Astrocyte (in vitro differentiated cells and primary cell): ENCODE measurements at places on chromosomes 7 and 10. TPM values are rescaled to one million over a fixed set of nuclear protein-coding genes. Genes with fewer than 3 reads are reported as not detected.

LYZL2 gene
- not detected in 2 replicates for total RNA-seq

GRCh38 chr7:149869867-149870266 is 3.9 kb upstream of the ATP6V0E2 start:
- no peak for DNase-seq

- DNase-seq: no peak
Measured at GRCh38 chr7:73986158-73986631, 41.8 kb upstream of the ELN start.

DNA sequence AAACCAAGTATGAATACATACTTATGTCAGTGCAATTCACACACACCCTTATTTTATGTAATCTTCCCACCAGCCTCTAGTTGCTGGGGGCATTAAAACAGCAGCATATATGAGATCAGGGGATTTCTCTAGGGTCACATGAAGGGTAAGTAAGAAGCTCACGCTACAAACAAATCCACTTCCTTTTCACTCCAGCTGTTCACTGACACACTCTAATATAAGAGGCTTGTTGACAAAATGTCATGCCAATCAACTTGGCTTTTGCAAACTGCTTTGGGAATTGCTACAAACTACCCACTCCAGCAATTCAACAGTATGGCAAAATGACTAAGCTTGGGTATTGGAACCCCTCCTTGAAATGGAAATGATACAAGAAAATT is 10.3 kb downstream of the FAM3C start:
- no peak for DNase-seq

- DNase-seq: no peak
Measured at GRCh38 chr7:118214833-118215182, 9.7 kb upstream of the ANKRD7 start.
